ENCODE measurements at places on chromosomes 3 and 15. TPM values are rescaled to one million over a fixed set of nuclear protein-coding genes. Genes with fewer than 3 reads are reported as not detected.

The TNFAIP8L3 gene
- total RNA-seq = 1.8 TPM

The CKMT1B gene
- 0.32 TPM for total RNA-seq

The GP9 gene
- not detected for total RNA-seq

The HRG gene
- total RNA-seq = not detected

The HSPBAP1 gene
- 6.6 TPM for total RNA-seq

The ZNF80 gene
- total RNA-seq = 0.74 TPM

The KBTBD13 gene
- not detected for total RNA-seq

The TMEM202 gene
- total RNA-seq = not detected

The STARD9 gene
- 10.0 TPM for total RNA-seq

The PROK2 gene
- 0.25 TPM for total RNA-seq

The GREM1 gene
- total RNA-seq = 0.23 TPM

The SV2B gene
- total RNA-seq = 0.02 TPM

The PPP1R14D gene
- total RNA-seq = not detected

The SERPINI2 gene
- total RNA-seq = not detected

The CDAN1 gene
- total RNA-seq = 24.2 TPM

The STAC gene
- total RNA-seq = not detected

The CCDC13 gene
- total RNA-seq = not detected

The BNC1 gene
- total RNA-seq = not detected

The TPRA1 gene
- total RNA-seq = 37.1 TPM

The TEX55 gene
- not detected for total RNA-seq

The IMP3 gene
- total RNA-seq = 103 TPM

The P2RY12 gene
- total RNA-seq = not detected

The FAH gene
- 67.6 TPM for total RNA-seq

The KAT2B gene
- total RNA-seq = 10.9 TPM

The SETD2 gene
- 41.2 TPM for total RNA-seq

The PCCB gene
- 44.5 TPM for total RNA-seq

The MELTF gene
- total RNA-seq = 7.2 TPM

The PRTG gene
- 0.83 TPM for total RNA-seq

The DYNC1LI1 gene
- total RNA-seq = 38.2 TPM

The CHRNA7 gene
- total RNA-seq = 0.25 TPM

The MESP2 gene
- total RNA-seq = 0.41 TPM

The CRTC3 gene
- 61.8 TPM for total RNA-seq

The RBM6 gene
- total RNA-seq = 99.2 TPM

The KIF15 gene
- total RNA-seq = 28.7 TPM

The PLIN1 gene
- total RNA-seq = not detected

The SPTBN5 gene
- 0.90 TPM for total RNA-seq

The OCA2 gene
- not detected for total RNA-seq

The PLAAT1 gene
- not detected for total RNA-seq

The C2CD4A gene
- total RNA-seq = not detected

The SLMAP gene
- total RNA-seq = 58.2 TPM

The PODXL2 gene
- total RNA-seq = 3.9 TPM

The WNT5A gene
- total RNA-seq = 0.05 TPM

Data from activated T-helper 2 cell treated with anti-CD3 and anti-CD28 coated beads, Interferon-gamma antibody, Interleukin-2, Interleukin-4, amounts not matched to agents 10 μg/mL and 5 μg/mL and 100 μg/mL, durations not matched to agents 14 hours and 24 hours and 36 hours (primary cell).